Activated T-cell treated with anti-CD3 and anti-CD28 coated beads for 1 hour (primary cell): ENCODE measurements at places on chromosomes 1 and 21.

GRCh38 chr1:64525116-64525686 lies 55.3 kb downstream of the CACHD1 start:
- no peak for DNase-seq

DNA sequence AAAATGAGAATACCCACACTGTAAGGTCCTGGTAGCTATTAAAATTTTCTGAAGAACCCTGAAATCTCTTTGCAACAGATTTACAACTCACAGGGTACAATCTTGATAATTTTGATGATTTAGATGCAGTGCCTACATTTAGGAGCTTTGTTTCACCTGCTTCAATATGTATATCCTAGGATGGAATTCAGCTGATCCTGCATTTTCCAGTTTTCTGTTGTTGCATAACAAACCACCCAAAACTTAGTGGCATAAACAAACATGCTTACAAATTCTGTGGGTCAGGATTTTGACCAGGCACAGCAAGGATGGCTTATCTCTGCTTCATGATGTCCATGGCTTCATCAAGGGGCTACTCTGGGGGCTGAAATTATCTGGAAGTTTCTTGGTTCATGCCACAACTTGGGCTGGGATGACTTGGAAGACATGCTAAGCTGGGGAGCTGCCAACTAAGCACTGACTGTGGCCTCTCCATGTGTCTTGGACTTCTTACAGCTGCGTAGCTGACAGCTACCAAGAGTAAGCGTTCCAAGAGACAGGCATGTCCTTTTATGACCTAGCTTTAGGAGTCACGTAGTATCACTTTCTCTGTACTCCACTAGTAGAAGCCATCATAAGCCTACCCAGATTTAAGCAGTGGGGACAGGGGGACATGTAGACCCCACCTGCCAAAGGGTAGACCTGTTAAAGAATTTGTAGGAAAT lies 108.5 kb downstream of the CACHD1 start:
- DNase-seq: no peak

DNA sequence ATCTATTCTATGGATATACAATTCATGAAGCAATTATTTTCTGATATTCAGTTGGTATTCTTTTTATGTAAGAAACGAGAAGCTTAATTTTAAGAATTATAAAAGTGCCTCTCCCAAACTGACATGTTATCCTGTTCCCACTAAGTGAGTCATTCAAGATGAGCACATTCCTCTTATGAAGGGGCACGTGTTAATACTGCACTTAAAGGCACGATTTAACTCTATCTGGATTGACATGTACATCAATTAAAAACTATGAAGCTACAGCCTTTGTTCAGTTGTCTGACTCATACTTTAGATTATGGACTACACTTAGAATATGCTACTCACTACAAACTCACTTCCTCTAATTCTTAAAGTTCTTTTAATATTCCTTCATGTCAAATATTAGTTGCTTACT lies 111.6 kb downstream of the CYYR1 start:
- DNase-seq: no peak

DNA sequence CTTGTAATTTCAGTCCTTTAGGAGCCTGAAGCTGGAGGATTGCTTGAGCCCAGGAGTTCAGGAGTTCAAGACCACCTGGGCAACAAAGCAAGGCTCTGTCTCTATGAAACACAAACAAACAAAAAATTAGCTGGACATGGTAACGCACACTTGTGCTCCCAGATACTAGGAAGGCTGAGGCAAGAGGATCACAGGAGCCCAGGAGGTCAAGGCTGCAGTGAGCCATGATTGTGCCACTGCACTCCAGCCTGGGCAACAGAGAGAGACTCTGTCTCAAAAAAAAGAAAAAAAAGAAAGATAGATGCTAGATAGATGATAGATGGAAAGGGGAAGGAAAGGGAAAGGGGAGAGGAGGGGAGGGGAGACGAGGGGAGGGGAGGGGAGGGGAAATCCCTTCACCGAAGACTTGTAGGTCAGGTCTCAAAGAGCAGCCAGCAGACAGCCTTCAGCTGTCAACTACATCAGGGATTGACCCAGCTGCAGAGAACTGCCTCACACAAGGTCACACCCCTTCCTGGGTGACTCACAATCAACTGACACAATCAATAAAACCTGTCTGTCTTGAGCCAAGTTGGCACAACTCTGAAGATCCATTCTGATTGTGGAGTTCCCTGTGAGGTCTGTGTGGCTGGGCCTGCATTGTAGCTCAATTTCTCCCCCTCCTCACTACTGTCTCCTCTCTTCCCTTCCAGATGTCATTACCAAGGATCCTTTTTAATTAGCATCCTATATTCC lies 200.6 kb downstream of the RGS7 start:
- no peak for DNase-seq

- DNase-seq: no peak
Measured at GRCh38 chr1:51948491-51948915, 42.0 kb downstream of the RAB3B start.

- no peak for DNase-seq
Measured at GRCh38 chr1:40049725-40050124, 9.2 kb downstream of the CAP1 start.

DNA sequence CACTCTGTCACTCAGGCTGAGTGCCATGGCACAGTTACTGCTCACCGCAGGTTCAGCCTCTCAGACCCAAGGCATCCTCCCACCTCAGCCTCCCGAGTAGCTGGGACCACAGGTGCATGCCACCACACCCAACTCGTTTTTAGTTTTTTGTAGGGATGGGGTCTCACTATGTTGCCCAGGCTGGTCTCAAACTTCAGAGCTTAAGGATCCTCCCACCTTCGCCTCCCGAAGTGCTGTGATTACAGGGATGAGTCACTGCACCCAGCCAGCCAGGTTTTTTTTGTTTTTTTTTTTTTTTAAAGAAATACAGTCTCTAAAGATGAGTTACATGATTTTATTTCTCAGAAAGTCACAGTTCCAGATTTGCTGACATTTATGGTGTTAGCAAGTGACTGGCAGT lies 29.0 kb downstream of the BACE2 start:
- no peak for DNase-seq

DNA sequence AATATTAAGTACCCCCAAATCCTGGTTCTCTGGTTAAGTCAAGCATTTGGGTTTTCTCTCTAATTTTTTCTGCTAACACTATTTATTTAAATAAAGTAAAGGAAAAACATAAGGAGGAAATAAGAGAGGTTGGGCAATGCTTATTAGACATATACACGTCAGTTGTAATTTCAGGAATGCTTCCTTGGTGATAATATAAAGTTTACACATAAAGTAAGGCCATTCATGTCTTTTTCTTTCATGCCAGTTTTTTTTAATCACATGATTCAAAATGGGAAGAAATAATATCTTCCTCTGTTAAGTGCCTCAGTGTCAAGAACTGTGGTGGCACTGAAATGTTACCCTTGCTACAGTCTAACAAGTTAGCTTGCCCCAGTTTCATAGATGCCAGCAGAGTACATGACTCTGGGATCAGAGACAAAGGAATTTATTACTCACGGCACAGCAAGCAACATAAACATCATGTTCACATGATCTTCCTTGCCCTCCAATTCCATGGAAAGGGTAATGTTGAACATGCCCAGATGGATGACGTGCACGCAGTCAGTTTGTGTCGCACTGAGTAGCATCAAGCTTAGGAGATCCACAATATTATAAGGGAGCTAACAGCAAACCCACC lies 184.9 kb downstream of the PLA2G4A start:
- DNase-seq: no peak

GRCh38 chr1:47226121-47226838 lies 5.7 kb downstream of the TAL1 start:
- no peak for DNase-seq

DNA sequence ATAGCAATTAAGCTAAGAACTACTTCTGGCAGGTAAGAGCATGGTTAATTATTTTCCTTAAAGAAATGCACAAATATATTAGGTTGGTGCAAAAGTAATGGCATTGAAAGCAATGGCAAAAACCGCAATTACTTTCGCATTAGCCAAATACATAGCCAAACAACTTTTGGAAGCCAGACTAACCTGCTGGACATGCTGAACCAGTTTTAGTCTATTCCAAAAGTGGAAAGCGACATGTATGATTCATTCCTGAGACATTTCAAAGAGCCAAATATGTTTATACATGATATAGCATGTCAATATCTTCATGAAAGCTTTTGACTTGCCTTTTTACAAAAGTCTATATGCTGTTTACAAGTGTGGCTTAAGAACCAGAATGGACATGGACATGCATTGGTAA lies 23.4 kb upstream of the DR1 start:
- no peak for DNase-seq

GRCh38 chr21:35940074-35940927 lies 120.0 kb downstream of the SETD4 start:
- DNase-seq: no peak

- DNase-seq: no peak
Measured at GRCh38 chr21:29170944-29171343, 40.5 kb downstream of the MAP3K7CL start.
